Right kidney (tissue), 9 donors: ENCODE measurements at places on chromosomes 3 and 15.
A peak's percentile ranks its signal among the peaks of the same experiment; 100 is the strongest.

- DNase-seq: no peak
Observed at GRCh38 chr3:23840521-23840920, 34.8 kb downstream of the UBE2E1 start.

DNA sequence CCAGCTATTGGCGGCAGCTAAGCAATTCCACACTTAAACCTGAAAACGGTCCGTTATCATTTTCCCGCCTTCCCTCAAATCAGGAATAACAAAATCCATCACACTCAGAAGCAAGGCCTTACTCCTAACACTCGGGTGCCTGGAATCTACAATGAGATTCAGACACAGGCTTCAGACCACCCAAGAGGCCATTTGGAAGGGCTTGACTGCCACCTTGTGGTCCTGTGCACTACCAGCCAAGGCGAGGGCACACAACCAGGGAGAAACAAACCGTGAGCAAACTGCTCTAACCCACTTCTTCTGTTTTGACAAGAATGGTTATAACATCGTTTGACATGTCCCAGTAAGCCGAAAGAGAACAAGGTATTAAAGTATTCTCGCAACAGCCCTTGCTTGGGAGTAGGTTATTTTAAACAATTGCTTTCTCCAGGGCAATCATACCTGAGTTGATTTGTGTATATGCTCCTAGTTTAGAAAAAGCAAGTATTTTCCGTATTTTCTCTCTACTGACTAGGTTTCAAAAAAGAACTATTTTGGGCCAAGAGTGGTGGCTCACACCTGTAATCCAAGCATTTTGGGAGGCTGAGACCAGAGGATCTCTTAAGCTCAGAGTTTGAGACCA lies 40.1 kb upstream of the TAFA4 start:
- peak; percentile 35 for DNase-seq

GRCh38 chr15:81480645-81481053 lies 106.6 kb upstream of the TMC3 start:
- DNase-seq: peak; percentile 45

DNA sequence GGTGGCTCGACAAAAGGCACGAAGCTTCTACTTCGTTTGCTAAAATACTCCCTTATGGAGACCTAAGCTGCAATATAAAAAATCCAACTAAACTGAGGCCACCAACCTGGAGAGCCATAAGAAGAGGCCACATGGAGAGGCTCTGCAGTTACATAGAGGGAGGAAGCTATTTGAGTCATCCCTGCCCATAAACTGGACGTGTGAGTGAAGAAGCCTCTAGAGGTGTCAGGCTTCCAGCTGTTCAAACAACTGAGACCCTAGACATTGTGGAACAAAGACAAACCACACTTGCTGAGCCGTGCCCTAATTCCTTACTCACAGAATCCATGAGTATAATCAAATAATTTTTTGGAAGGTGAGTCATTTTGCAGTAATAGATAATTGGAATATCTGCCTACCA lies 50.2 kb upstream of the GMNC start:
- DNase-seq: no peak

- DNase-seq: no peak
Observed at GRCh38 chr3:52250122-52250521, 4.6 kb downstream of the PPM1M start.

GRCh38 chr15:63573533-63573932 lies 23.7 kb upstream of the FBXL22 start:
- no peak for DNase-seq

- no peak for DNase-seq
Observed at GRCh38 chr15:81097890-81098280, 36.2 kb upstream of the CFAP161 start.

DNA sequence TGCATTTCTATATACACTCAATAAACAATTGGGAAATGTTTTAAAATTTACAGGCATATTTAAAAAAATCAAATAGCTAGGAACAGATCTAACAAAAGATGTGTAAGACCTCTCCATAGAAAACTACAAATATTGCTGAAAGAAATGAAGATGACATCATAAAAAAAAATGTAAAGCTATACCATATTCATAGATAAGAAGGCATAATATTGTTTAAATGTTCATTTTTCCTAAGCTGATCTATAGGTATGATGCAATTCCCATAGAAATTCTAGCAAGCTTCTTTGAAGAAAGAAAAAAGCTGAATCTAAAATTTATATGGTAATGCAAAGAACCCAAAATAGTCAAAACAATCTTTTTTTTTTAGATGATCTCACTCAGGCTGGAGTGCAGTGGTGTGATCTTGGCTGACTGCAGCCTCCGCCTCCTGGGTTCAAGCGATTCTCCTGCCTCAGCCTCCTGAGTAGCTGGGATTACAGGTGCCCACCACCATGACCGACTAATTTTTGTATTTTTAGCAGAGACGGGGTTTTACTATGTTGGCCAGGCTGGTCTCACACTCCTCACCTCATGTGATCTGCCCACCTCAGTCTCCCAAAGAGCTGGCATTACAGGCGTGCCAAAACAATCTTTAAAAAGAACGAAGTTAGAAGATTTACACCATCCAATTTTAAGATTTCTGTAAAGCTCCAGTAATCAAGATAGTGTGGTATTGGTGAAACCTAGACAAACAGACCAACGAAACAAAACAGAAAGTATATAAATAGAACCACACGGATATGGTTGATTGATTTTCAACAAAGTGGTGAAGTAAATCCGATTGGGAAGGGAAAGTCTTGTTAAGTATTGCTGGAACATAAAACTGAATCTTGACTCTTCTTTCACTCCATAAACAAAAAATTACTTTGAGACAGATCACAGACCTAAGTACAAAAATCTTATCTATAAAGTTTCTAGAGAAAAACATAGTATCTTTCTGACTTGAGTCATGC lies 6.3 kb upstream of the BHLHE40 start:
- no peak for DNase-seq

GRCh38 chr3:186965141-186965879 lies 35.0 kb downstream of the ST6GAL1 start:
- no peak for DNase-seq

GRCh38 chr3:95215437-95215957 lies 1152.6 kb downstream of the NSUN3 start:
- no peak for DNase-seq

GRCh38 chr3:13673207-13673606 lies 124.3 kb downstream of the FBLN2 start:
- no peak for DNase-seq

- no peak for DNase-seq
Observed at GRCh38 chr3:52032702-52033408, 23.5 kb downstream of the DUSP7 start.

DNA sequence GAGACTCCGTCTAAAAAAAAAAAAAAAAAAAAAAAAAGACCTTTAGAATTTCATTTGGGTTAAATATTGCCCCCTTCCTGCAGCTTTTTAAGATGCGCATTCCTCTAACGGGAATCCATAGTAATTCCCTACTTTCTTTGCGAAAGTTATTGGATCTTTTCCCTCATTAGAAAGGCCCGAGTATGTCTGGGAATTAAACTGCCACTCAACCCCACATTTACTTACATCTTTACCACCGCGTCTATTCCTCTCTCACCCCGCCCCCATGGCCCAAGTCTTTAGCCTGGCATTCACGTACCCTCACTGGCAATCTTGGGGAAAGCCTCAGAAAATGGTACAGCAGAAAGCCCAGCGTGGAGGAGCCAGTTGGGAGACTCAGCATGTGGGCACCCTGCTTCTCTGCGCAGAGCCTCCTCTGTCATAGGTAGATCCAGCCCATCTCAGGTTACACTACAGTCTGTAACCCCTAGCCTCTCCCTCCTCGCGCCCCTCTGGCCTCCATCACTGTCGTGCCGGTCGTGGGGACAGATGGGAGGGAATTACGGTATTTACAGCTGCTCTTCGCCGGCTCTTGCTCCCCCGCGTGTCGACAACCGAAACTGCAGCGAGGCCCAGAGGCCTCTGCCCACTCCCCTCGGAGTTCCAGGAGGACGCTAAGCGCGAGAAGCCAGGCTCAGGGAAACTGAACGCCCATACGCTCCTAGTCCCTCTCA lies 6.4 kb upstream of the ANKDD1A start:
- DNase-seq: peak; percentile 70

- no peak for DNase-seq
Observed at GRCh38 chr3:190084983-190085382, 35.7 kb downstream of the P3H2 start.

DNA sequence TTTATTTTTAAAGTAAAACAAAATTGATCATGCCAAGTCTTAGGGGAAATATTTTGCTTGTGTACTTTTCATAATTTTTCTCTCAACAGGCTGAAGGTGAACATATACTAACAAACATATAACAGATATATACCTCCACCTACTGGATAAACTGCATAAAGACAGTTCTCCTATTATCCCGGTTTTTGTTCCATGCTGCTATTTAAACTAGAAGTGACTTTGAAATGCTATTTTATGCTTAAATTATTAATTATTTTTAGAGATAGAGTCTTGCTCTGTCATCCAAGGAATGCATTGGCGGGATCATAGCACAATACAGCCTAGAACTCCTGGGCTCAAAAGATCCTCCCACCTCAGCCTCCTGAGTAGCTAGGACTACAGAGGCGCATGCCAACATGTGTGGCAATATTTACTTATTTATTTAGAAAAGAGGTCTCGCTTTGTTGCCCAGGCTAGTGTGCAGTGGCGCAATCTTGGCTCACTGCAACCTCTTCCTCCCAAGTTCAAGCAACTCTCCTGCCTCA lies 49.8 kb downstream of the ST3GAL6 start:
- no peak for DNase-seq

DNA sequence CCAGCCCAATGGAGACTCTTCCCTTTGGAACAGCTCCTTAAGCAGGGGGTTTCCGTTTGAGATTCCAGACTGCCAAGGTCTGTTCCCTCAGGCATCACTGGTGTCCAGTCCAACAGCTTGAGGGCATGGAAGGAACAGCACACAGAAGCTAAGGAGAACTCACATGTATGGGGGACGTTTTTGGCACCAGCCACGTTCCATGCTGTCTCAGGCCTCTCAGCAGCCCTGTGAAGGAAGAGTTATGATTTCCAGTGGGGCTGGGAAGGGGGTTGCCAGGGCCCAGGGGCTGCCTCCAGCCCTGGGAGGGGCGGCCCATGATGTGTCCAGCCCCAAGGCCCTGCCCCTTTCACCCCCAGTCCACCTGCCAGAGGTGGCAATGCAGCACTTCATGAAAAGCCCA lies 7.5 kb upstream of the RHO start:
- DNase-seq: no peak

DNA sequence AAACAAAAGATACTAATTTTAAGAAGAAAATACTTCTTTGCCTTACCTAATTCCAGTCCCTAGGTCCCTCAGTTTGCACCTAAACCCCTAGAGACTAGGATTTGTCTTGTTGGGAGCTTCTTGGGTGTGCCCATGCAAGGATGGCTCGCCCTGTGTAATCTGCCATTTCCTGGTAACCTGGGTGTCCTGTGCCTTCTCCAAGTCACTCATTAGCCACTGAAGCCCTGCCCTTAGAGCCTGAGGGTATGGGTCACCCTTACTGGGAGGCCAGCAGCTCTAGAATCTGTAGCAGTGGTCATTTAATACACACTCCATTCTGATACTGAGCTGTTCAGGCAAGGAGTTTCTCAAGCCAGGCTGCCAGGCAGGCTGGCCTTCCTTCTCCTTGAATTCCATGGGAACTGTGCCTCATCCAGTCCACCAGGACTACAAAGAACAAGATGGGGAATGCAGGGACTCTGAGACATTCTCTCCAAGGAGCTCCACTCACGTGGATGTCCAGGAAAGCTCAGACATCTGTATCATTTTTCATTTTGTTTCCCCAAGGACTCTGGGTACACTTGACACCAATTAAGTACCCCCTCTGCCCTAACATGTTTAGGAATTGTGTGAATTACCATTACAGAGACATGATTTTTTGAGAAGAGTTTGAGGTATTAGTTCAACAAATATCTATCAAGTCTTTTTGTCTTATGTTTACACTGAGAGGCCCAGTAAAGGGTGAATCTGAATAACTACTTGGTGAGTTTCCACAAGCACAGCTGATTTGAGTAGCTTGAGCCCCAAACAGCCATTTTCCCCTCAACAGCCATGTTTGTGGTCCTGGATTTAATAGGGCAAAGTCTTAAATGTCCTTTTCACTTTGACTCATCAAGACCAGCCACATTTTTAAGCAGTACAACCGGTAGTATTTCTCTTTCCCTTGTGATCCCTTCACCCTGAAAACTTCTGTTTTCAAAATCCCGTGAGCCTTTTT lies 52.6 kb downstream of the ARNT2 start:
- no peak for DNase-seq

- no peak for DNase-seq
Observed at GRCh38 chr15:82135638-82136037, 89.8 kb upstream of the MEX3B start.

- no peak for DNase-seq
Observed at GRCh38 chr15:91521996-91522395, 331.5 kb upstream of the SLCO3A1 start.
